ENCODE measurements at places on chromosomes 1 and 21.

DNA sequence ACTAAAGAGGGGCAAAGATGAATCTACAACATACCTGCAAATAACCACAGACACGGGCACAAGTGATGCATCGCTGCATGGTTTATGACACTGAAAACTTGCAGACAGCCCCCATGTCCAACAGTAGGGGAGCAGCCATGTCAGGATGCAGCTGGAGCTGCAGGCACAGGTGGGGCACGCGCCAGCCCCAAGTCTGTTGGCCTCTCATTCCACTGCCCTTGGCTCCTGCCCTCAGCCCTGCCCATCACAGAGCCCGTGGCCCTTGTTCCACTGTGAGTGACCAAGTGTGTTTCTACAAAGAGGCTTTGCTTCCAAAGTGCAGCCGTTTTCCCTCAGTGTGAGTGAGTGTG is 3.2 kb upstream of the PADI4 start:
- no peak for DNase-seq

GRCh38 chr1:205536759-205537361 is 32.4 kb downstream of the CDK18 start:
- no peak for DNase-seq

DNA sequence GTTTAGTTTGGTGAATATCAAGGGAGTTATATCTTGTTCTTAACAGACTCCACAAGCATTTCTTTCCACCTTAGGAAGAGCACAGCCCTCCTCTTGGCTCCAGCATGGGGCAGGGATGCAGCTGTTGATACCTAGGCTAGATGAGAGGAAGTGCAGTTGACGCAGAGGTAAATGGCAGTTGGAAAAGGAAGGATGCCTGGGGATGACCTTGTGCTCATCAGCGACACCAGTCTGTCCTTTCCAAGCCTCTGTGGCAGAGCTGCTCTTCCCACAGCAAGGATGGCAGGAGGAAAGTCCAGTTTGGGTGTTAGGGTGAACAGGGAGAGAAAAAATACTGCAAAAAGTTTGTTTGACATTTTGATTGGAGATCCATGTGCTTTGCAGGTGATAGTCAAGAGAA is 6.2 kb downstream of the PROX1 start:
- DNase-seq: no peak

- DNase-seq: no peak
These were observed 675 bp downstream of the MYSM1 start for GRCh38 chr1:58699011-58699762.

DNA sequence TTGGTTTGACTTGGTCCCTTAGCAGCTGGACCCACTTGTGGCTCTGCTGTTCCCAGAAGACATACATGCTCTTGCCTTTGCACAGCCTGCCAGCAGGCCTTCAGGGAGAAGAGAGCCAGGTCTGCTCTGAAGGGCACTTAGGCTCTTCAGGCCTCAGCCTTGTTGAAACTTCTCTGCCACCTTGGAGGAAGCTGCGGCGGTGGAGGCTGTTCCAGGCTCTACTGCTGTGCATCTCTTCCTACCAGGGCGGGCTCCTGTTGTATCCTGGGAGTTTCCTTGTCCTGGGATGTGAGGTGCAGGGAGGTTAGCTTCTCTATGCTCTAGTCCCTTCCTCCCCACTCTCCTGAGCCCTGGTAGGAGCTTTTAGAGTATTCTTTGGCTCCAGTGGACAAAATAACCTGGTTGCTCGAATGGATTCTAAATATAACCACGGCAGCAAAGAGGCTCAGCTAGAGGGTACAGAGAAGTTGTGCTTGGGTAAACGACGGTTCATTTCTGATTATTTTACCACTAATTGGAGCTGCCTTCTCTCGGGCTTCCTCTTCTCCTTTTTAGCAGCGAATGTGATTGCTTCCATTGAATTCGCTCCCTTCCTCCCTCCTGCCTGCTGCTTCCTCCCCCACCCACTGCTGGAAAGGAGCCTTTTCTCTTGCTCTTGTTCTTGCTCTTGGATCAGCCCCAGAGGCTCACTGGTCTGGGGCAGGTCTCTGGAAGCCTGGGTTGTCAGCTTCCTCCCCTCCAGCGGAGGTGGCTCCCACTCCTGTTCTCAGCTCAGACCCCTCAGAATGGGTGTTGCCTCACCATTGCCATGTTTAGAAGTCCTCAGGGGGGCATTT is 126.6 kb upstream of the CACNA1E start:
- no peak for DNase-seq

DNA sequence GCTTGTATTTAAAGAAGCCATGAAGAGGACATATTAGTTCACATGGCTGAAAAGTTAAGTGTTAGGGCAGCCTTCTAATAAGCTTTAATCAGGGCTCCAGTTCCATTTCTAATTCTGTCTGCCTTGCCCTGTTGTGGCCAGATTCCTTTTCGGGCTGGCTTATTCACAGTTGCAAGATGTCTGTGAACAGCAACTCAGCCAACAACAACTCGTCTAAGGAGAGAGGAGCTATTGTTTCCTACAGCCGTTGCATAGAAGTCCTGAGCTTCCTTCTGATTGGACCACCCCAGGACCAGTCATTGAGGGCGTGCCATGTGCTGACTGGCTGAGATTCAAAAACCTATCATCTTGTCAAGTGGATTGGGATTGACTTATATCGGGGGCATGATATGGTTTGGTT is 18.6 kb upstream of the COQ8A start:
- DNase-seq: no peak

- DNase-seq: no peak
These were observed 47.3 kb downstream of the NTNG1 start for GRCh38 chr1:107188160-107188559.

- DNase-seq: no peak
These were observed 1.8 kb downstream of the CALML6 start for GRCh38 chr1:1916851-1917251.

DNA sequence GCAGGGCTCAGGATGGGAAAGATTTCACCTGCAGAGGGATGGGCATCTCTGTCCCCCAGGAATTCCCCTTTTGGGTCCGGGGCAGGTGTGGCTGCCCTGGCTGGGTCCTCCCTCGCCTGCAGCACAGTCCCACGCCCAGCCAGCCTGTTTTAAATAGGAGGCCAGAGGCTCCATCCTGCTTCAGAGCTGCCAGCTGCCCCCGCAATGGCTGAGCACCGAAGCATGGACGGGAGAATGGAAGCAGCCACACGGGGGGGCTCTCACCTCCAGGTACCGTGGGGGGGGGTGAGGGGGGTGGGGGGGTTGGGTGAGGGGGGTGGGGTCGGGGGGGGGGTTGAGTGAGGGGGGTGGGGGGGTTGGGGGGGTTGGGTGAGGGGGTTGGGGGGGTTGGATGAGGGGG is 3.6 kb downstream of the SCNN1D start:
- no peak for DNase-seq

DNA sequence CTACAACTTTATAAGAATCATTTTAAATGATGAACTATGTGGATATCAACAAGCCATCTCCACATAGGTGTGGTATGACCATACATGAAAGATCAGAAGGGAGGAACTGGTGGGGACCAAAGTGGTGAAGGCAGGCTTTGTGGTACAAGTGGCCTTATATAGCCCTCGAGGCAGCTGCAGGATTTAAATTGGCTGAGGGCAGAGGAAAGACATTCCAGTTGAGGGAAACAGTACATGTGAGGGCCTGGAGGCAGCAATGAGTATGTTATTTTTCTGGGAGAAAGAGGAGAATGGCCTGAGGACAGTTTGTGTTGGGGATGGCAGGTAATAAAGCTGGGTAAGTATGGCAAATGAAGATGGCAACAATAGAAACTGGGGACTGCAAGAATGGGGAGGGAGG is 17.1 kb downstream of the OSCP1 start:
- no peak for DNase-seq

- DNase-seq: no peak
These were observed 21.2 kb downstream of the OVGP1 start for GRCh38 chr1:111406321-111406768.

DNA sequence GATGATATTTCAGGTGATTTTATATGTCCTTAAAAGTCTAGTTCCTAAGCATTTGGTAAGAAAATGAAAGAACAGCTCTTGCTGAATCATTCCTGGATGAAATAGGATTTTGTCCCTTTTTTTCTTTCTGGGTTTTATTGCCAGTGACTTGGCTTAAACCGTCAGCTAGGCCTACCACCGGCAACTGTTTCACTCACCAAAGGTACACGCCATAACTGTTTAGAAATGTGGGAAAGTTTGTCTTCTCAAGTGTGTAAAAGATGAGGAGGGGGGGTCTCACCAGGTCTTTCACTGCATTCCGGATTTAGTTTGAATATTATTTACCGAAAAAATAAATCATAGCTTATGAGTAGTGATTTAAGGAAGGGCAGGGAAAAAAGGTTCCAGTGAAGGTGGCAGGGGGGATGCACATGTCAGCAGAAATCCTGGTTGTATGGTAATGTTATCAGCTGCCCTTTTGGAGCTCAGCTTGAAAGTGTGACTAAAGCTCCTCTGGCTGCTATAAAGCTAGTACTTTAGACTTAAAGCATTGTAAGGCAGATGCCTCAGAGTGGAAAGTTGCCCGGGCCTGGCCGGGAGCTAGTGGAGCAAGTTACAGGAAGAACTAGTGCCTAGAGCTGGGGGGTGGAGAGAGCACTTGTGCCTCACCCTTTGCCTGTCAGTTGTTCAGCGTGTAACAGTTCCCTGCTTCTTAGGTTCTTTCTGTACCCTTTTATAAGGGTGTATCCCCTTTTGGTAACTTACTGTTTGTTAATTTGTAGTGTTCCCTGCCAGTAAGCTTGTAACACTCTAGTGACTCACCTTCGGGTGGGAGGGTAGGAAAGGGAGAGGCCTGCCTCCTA is 3.1 kb downstream of the ATP1A1 start:
- no peak for DNase-seq

- no peak for DNase-seq
These were observed 11.0 kb downstream of the CD2 start for GRCh38 chr1:116764906-116765862.

DNA sequence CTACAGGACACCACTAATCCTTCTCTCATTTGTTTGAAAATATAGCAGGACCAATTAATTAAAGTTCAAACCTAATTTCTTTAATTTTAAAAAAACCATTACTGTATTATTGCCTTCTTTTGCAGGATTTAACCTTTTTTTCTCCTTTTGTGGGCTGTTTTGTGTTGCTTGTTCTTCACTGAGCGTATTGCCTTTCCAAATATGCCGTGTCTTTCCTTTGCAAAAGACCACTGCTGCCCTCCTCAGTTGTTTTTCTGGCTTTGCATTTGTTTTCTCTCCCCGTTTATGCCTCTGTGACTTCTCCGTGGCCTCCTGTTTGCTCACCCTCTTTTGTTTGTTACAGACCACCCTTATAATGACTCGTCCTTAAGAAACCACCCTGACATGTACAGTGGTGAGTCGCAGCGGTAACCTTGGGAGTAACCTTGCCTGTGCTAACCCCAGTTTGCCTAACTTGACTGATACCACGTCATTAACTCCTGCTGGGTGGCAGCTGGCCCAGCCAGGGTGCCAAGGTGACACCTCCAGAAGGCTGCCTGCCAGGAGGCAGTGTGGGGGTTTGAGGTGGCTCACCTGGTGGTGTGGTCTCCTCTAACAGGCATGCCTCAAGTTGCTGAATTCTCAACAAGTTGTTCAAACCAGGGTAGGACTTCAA is 81.1 kb upstream of the CNTN2 start:
- DNase-seq: no peak

- DNase-seq: no peak
These were observed 57.0 kb downstream of the PTP4A2 start for GRCh38 chr1:31880957-31881687.

- DNase-seq: no peak
These were observed 63.3 kb upstream of the LRRC8D start for GRCh38 chr1:89757532-89757931.

DNA sequence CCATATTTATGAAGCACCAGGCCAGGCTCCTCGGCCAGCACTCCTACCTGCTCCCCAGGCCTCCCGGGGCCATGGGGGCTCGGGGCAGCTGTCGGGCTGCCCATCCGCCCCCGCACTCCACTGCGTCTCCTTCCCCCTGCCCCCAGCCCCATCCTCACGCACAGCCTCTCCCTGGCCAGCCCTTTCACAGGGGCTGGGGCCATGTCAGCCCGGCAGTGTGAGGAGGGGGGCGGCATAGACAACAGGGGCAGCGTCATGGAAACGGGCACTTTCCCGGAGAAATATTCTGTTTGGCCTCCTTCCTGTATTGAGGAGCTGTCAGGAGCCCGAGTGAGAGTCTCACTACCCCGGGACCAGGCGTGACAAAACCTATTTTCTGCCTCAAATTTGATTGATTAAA is 87.3 kb downstream of the CASZ1 start:
- DNase-seq: no peak

GRCh38 chr1:19204446-19205266 is 5.4 kb downstream of the UBR4 start:
- DNase-seq: no peak

- no peak for DNase-seq
These were observed 13.6 kb upstream of the LYPLAL1 start for GRCh38 chr1:219159946-219160645.

- no peak for DNase-seq
These were observed 328.9 kb downstream of the PTBP2 start for GRCh38 chr1:97050506-97050905.

- DNase-seq: no peak
These were observed 516 bp downstream of the PHLDA3 start for GRCh38 chr1:201468501-201468843.

DNA sequence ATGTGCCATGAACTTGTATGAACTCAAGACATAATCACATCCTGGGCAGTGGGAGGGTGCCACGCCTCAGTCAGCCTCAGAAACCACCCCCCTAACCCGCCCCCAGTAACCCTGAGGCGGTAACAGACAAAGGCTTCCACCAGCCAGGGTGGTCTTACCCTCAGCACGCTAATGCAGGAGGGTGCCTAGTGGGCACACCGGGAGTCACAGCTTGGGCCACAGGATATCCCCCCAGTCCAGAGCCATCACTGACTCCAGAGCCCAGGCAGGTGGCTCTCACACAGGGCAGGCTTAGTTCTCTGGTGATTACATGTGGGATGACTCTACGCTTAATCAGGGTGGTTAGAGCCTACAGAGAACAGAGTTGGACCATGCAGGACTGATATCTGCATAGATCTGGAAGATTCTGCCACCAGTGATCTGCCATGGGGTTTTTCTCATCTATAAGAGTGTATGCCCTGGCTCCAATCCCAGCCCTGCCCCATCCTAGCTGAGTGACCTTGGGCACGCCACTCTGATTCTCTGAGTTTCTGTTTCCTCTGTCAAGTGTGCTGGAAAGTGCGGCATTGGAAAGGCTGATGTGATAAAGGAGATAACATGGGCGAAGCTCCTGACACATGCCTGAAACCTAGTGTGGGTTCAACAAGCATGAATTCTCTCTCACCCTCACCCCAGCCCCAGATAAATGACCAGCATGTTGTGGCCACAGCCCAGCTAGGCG is 27.3 kb downstream of the OPTC start:
- no peak for DNase-seq

DNA sequence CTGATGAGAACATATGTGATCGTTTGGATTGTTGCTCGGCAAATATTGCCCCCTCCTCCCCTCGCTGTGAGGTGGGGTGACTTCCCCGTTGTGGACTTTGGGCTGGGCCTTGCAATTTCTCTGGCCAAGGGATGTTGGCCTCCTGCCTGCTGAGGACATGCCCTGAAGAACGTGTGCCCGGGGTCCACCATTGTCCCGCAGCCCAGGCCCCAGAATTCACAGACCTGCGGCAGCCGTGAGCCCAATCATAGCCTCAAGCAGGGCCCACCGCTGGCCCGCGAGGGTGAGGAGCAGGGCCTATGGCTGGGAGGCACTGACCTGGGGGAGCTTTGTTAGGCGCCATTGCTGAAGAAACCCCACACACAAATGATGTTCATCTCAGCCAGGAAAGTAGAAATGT is 58.3 kb upstream of the ACTRT2 start:
- no peak for DNase-seq

Data from GOT3 (cell line).